ENCODE measurements at places on chromosomes 7 and 10.

DNA sequence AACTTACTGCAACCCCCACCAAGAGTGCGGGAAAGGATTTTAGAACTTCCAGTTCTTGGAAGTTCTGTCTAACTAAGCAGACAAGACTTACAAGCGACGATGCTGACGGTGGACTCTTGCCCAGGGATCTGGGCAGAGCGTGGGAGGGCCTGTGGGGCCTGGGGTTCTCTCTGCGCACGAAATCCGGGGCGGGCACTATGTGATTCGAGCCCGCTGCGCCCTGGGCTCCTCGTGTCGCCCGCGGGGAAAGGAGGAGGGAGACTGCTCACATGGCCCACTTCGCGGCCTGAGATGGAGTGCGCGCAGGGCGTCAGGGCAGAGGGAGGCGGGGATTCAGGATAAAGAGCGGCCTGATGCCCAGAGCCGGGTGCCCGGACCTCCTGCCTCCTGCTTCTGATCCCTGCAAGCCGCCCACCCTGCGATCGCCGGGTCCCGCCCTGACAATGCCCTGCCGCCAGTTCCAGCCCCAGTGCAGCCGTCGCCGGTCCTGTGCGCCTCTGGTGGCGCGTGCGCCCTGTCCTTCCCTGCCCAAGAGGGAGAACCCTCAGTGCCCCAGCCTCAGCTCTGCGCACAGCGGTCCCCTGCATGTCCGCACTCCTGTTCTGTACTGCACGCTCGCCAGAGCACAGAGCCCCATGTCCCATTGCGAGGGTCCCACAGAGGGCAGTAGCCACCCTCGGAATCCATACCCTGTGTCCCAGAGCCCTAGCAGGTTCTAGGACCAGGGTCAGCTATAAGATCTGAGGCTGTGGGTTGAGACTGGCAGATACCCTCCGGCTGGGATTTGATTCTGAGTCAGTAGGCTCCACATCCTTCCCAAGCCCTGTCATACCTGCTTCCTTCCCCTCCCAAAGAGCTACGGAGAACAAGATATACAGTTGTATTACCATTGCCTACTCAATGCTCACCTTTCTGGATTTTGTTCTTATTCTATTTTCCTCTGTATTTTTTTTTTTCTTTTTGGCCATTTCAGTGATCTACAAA lies 99.4 kb upstream of the TMEM106B start:
- DNase-seq, result peak; percentile 52

- no peak for DNase-seq
Measured at GRCh38 chr7:30648744-30649540, 33.3 kb downstream of the CRHR2 start.

GRCh38 chr10:93775356-93775755 lies 17.6 kb downstream of the LGI1 start:
- no peak for DNase-seq

- peak; percentile 47 for DNase-seq
Measured at GRCh38 chr10:125840955-125841354, 17.6 kb downstream of the BCCIP start.

GRCh38 chr10:99296605-99297004 lies 32.6 kb upstream of the CNNM1 start:
- no peak for DNase-seq

DNA sequence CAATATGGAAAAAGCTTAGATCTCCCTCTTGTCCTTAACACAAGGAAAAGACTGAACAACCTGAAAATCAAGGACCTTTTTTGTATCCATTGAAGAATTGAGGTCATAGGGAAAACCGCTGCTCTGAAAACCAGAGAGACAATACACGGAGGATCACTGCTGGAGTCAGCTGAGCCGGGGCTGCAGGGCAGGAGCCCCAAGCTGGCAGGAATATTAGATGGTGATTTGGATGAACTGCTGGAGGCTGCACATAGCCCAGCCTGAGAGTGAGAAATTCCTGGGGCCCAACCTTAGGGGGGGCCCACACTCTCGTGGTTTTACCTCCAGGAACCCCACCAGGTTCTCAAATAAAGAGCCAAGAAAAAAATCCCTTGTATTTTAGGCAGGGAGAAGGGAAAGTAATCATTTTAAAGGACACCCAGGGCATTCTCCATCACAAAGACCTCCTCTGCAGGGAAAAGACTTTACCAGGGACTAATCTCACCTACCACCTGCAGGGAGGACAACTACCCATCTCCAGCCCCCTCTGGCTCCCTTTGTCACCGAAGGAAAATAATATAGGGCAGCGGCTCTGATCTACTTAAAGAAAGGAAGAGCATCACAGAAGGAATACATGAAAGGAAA lies 55.4 kb upstream of the RNF32 start:
- no peak for DNase-seq

DNA sequence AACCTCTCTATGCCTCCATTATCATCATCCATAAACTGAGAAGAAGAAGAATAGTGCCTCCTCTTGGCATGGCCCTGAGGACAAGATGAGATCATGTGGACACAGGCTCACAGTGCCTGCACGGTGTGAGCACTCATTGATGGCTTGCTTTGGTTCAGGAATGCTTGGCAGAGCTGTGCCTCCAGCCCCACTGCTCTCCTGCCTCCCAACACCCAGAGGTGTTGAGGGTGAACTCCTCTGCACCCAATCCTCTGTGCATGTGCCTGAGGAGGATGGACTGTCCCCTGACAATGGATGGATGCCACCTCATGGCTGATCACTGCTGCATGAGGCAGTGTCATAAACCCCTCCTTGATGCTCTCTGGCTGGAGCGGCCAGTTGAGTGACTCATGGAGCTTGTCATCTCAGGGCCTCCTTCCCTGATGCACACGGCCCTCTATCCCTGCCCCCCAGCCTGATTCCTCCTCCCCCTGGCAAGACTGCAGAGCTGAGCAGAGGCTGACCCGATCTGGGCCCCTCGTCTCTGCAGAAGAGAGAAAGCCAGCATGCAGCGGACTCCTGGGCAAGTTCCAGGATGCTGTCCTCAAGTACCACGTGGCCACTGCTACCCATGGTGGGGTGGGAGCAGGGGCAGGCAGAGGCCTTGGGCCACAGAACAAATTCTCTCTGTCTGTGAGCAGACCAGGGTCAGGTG lies 136.3 kb downstream of the KCNMA1 start:
- DNase-seq, result peak; percentile 95

GRCh38 chr10:112471878-112472487 lies 25.0 kb downstream of the VTI1A start:
- DNase-seq, result peak; percentile 74

DNA sequence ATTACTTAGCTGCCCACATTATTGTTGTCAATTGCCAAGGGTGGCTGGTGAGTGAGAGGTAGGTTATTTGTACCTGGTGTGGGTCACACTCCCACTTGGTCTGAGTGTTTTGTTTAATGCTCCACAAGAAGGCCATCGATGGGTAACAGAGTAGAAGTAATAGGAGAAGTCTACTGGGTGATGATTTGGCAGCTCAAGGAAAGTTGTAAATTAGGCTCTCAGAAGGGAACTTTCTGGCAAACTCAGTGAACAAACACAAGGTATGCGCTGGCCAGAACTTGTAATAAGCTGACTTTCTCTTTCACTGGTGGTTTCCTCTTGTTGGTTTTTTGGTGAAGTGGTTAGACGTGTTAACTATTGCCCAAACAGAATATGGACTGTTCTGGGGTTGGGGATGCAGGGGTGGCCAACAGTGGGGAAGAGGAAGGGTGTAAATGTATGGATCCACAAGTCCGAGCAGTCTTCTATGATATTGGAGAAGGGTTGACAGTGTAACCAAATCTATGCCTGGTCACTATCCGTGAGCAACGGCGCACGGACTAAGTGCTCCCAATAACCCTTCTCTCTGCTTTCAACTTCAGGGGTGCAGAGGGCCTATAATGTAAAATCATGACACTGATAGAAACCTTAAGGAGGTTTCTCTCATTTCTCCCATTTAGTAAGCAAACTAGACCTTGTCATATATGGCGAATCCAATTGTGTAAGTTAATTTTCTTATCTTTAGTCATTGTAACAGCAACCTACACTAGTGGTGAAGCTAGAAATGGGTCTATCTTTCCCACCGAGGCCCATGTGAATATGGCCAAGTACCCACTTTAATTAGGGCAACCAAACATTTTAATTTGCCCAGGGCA lies 212.8 kb downstream of the PTEN start:
- DNase-seq, result peak; percentile 17

All from fibroblast of lung (primary cell).